AG10803 (cell line): ENCODE measurements at places on chromosomes 2 and 18.

- DNase-seq, result peak; percentile 20
Measured at GRCh38 chr2:61117534-61117933, 44.5 kb upstream of the C2orf74 start.

DNA sequence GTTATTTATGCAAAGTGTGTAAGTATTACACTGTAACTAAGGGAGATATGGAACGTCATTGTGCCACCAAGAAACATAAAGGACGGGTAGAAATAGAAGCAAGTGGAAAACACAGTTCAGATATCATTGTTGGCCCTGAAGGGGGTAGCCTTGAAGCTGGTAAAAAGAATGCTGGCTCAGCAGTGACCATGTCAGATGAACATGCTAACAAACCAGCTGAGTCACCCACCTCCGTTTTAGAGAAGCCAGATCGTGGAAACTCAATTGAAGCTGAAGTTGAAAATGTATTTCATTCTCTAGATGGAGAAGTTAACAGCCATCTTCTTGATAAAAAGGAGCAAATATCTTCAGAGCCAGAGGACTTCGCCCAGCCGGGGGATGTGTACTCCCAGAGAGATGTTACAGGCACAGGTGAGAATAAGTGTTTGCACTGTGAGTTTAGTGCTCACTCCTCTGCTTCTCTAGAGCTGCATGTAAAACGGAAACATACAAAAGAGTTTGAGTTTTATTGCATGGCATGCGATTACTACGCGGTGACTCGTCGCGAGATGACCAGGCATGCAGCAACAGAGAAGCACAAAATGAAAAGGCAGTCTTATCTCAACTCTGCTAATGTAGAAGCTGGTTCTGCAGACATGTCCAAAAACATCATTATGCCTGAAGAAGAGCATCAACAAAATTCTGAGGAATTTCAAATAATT, 36.1 kb downstream of the ZNF407 start:
- no peak for DNase-seq

DNA sequence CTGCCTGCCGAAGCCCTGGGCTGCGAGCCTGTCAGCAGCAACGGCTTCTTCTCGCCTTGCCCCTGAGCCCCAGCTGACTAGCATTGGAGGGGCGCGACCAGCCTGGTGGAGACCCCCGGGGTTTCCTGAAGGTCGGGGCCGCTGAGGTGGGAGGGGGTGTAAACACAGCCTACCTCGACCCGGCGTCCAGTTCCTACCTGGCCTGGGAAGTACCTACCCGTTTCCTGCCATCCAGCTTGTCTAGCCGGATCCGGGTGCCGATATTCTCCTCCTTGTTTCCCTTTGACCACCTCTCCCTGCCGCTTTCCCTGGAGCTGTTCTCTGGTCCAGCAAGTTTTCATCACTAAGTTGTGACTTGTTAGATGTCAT, 511 bp downstream of the MOB4 start:
- DNase-seq, result peak; percentile 26

GRCh38 chr2:233965032-233965603, 47.9 kb downstream of the TRPM8 start:
- DNase-seq, result no peak

GRCh38 chr2:192741889-192742288, 547.2 kb upstream of the TMEFF2 start:
- no peak for DNase-seq

DNA sequence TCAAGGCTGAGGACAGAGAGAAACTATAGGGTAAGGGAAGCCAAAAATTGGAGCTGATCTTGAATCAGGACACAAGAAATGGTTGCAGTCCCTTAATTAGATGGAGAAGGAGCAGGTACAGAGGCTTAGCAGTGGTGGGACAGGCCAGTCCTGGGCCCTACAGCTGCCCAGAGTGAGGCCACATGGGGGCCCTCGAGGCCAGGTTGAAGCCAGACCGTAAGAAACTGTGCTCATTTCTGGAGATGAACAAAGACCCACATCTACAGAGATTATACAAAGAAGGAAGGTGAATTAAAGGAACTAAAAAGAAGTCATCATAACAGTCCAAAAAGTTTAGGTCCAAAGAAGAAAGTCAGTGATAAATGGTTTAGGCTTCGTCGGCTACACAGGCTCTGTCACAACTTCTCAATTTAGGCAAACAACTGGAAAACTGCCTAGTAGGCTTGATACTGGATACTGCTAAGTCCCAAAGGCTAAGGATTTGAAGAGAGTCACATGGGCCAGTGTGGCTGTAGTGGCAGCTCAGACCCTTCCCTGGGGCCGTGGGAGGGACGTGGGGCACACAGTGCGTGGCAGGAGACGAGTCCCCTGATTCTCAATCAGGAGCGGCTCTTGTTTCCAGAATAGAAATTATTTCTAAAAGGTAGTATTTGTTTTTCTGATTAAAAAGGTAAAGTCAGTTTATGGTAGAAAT, 50.4 kb upstream of the CNGA3 start:
- DNase-seq, result no peak

DNA sequence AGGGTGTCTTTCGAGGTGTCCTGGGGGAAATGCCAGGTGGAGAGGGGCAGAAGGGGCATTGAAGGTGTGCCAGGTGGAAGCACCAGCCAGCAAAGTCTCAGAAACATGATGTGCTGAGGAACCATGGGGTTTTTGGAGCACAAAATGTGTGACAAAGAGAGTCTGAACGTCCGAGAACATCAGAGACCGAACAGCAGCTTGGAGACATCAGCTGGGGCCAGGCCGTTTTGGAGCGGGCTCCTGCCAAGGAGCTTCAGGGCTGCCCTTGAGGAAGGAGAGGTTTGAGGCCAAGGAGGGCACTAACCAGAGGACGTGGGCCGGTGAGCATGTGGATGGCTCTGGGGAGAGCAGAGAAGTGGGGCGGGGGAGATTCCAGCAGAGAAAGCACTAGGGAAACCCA, 5.3 kb upstream of the MBP start:
- no peak for DNase-seq

DNA sequence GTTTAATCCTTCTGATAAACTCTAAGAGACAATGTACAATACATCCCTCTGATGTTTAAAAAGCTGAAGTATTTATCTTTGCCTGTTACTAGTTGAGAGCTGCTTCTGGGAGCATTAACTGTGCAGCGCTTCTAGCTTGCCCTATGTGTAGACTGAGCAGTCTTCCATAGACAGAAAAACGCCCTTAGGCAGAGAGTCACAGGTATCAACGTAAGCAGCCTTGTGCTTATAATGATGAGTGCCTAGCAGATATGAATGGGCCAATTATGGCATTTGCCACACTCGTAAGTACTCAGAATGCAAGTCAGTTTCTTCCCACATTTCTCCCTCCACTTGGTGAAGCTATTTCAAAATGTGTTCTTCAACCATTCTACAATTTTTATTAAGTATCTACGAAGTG, 731.1 kb upstream of the SLC8A1 start:
- no peak for DNase-seq

GRCh38 chr2:79235135-79235534, 75.6 kb upstream of the REG3A start:
- no peak for DNase-seq

GRCh38 chr18:43534511-43534910, 257.2 kb upstream of the SYT4 start:
- DNase-seq, result peak; percentile 1

DNA sequence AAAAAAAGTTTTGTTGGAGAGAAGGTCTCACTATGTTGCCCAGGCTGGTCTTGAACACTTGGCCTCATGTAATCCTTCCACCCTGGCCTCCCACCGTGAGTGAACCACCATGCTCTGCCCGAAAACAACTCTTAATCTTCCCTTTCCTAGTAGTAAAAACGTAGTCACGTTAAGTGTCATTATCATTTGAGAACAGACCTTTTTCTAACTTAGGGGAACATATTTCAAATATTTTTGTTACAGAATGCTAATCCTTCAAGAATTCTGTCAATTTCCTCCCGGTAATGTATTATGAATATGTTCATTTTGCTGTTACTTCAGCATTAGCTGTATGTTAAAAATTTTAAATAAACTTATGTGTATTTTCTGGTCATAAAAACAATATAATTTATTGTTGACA, 49.7 kb downstream of the MTA3 start:
- DNase-seq, result no peak

DNA sequence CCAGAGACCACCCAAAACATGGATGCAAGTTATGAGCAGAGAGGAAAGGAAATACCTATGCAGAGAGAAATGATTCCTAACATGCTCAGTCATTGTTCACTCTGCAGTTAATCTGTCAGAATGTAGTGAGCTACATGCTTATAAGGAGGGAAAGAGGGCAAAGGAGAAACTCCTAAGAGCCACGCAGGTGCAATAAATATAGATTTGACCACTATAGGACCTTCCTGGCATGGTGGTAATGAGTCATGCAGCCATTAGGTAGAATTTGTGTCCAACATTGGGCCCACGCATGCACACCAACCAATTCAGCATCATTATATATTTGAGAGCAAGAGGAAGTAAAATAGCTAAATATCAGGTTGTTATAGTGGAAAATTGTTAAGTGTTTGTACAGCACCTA, 699.9 kb downstream of the DSC3 start:
- no peak for DNase-seq

DNA sequence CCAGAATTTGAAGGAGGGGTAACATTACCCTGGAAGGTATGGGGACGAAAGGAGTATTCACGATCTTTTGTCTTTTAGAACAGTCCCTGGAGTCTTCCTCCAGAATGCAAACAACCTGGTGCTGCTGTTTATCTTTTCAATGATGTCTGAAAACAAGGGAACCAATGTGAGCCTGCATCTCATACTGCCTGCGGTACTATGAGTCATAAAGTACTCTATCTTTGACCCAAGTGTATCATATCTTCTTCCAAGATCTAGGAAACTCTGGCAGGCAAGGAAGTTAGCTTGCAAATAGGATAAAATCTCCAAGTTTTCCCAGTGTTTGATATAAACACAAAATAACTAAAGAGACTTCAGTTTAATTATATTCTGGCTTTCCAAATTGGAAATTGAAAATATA, 968.5 kb downstream of the LRP1B start:
- DNase-seq, result no peak

- DNase-seq, result peak; percentile 46
Measured at GRCh38 chr2:37917281-37918228, 7.5 kb upstream of the RMDN2 start.

GRCh38 chr2:14428056-14428455, 204.5 kb upstream of the LRATD1 start:
- DNase-seq, result peak; percentile 89

- no peak for DNase-seq
Measured at GRCh38 chr18:58303363-58303762, 259.3 kb downstream of the NEDD4L start.
